ENCODE measurements at places on chromosomes 2 and 18.
A peak's percentile ranks its signal among the peaks of the same experiment; 100 is the strongest.

GRCh38 chr2:127638361-127639110 is 7.4 kb upstream of the GPR17 start:
- DNase-seq = no peak

DNA sequence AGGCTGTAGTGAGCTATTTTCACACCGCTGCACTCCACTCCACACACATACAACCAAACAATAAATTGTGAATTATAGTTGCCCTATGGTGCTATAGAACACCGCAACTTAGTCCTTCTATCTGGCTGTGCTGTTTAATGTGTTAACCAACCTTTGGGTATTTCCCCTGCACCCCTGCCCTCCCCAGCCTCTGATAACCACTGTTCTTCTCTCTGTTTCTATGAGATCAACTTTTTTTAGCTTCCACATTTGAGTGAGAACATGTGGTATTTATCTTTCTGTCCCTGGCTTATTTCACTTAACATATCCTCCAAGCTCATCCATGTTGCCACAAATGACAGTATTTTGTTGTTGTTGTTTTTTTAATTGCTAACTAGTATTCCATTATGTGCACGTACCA is 32.5 kb downstream of the TET3 start:
- DNase-seq = no peak

GRCh38 chr2:112686348-112687217 is 34.2 kb upstream of the NT5DC4 start:
- DNase-seq = no peak

GRCh38 chr2:175180701-175181103 is 808 bp downstream of the ATP5MC3 start:
- no peak for DNase-seq

DNA sequence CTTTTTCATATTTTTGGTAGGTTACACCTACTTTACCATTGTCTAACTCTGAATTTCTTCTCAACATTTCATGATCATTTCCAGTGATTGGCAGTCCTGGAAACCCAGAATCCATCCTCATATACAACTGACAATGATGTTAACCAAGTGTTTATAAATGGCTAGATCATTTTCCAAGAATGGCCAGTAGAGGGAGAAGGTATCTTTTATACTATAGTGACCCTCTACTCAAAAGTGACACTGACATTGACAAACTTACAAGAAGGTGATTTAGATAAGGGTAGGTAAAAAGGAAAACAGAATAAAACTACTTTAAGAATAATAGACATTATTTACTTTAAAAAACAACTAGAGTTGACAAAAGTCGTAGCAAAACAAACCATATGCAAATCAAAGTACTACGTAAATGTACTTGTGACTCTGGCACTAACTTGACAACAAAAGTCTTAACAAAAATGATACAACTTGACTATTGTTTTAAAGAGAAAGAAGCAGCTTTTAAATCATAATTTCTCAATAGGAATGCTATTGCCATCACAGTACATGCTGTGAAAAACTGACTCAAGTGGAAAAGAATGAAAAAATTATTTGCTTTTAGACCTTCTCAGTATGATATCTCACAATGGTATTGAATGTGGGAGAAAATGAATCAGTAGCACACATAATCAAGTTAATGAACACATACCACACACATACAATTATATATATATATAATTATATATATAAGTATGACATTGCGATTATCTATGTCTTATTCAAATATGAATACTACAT is 76.6 kb upstream of the GRB14 start:
- DNase-seq = no peak

DNA sequence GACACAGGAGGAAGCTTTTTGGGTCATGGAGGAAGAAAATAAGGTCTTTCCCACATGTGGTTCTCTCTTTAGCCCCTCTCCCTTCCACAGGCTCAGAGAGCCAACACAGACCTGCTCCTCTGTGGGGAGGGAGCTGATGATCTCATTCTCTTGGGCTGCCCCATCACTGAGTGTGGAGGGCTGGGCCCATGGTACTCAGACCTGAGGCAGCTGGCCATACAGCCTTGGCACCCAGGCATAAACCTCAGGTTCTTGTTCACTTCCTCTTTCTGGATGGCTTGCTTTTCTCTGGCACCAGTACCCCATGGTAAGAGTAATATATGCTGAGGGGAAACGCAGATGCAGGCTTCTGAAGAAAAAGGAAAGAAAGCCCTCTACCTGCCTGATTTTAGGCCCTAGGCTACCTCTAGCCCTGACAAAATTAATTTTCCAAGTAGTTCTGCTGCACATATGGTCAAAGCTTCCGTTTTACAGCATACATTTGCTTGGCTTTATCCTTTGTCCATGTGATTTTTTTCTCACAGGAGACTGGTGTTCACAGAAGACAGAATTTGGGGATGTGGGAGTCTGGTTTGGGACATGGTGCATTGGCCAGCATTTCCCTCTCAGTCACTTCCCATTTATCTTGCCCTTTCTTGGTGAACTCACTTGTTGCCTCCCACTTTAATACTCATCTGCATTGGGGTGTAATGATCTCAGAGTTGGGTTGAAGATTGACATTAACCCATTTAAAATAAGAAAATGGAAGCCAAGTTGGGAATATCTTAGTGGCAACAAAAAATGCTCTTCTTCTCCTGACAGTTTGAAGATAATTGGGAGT is 11.1 kb downstream of the DHRS9 start:
- no peak for DNase-seq

DNA sequence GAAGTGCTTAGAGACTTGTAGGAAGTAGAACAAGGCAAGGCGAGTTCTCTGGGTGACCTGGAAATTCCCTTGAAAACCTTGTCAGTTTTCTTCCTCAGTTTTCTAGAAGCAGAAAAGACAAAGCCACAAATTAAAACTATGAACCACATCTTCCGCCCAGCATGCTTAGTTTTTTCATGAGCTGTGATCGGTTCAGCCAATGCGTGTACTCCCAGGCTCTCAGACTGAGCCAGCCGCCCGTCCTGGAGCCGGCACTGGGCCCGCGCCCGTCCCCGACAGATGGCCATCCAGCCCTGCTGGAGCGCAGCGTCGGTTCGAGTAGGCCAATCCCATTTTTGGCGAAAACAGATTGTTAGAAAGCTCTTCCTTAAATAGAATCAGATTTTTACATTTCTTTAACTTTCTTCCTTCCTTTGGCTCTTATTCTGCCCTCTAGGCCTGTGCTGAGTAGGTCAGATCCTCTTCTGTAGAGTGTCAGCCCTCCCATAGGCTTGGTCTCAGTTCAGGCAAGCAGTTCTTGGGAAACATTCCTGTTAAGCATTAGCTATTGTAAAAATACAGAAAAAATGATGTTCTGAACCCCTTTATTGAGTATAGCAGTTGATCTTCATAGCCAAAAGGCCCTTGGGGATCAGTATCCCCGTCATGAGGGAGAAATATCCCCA is 112.5 kb downstream of the NCK2 start:
- no peak for DNase-seq

- DNase-seq = no peak
Measured at GRCh38 chr2:106638043-106638442, 150.9 kb downstream of the CD8B2 start.

DNA sequence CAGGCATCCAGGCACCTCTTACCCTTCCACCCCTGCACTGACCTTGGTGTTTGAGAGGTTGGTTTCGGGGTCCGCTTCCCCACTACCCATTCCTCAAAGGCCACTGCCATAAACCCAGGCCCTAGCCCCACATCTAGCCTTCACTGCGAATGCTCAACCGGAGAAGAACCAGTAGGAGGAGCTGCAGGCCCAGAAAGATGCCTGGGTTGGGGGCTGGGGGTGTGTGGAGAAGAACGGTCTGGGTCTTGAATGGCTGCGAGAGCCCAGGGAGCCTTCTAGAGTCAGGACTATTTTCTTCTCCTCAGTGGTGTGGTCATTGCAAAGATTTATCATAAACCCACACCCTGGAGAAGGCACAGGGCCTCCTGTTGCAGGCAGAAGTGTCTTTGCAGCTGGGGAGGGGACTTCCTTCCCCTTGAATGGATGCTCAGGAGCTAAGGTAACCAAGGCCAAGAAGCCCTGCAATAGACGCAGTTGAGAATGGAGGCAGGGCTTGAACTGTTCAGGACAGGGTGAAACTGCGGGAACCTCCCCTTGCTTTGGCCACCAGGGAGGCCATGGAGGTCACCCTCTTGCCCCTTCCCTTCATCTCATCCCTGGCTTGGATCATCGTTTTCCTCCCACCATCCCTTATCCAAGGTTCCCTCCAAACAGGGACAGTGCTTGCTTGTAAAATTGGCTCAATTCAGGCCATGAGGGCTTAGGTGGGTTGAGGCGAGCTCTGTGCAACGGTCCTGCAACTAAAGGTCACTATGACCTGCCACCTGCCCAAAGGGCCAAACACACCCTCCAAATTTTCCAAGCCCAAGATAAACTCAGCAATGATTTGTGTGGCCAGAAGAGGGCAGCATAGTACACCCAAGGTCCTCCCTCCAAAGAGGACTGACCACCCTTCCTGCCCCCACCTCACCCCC is 20.9 kb downstream of the THNSL2 start:
- DNase-seq = no peak

DNA sequence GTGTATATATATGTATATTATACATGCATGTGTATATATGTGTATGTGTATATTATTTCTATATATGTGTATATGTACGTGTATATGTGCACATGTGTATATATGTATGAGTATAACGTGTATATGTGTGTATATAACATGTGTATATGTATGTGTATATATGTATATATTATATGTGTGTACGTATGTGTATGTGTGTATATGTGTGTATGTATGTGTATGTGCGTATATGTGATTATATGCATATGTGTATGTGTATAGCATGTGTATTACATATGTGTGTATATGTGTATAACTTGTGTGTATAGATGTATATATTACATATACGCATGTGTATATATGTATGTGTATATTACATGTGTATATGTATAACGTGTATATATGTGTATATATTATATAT is 32.1 kb upstream of the ID2 start:
- no peak for DNase-seq

- DNase-seq = no peak
Measured at GRCh38 chr2:218904176-218904575, 23.5 kb downstream of the WNT10A start.

- DNase-seq = no peak
Measured at GRCh38 chr2:188701836-188702235, 272.3 kb upstream of the COL3A1 start.

DNA sequence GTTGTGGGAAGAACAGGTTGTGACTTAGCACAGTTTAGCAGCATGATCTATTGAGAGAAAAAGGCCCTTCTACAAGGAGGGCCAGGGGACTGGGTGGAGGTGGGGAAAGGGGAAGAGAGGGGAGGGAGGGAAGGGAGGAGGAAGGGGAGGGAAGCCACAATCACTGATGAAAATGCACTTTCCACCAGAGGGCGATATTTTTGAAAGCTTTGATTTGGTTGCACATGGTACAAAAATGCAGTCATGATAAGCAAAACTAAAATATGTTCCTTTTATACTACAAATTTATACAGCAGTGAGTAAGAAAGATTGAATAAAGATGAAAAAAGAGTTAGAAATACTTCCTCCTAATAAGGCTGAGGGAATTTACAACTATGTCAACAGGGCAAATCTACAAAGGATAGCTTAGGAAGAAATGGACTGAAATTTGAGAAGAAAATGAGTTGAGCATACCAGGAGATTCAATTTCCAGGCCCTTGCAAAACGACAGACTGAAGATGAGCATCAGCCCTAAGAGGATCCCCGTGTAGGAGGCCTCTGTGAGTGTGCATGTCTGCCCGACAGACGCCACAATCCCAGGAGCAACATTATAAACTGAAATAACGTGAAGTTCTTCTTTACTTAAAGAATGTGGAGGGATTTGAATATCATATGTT is 17.2 kb downstream of the SH3YL1 start:
- no peak for DNase-seq

- DNase-seq = no peak
Measured at GRCh38 chr2:240584486-240585031, 2.0 kb upstream of the CAPN10 start.

- DNase-seq = no peak
Measured at GRCh38 chr18:56606618-56607017, 31.8 kb downstream of the TXNL1 start.

GRCh38 chr2:240325016-240326007 is 110.2 kb upstream of the GPC1 start:
- DNase-seq = no peak

- no peak for DNase-seq
Measured at GRCh38 chr18:22378672-22379282, 38.9 kb downstream of the CTAGE1 start.

GRCh38 chr2:196500686-196501431 is 138.7 kb upstream of the CCDC150 start:
- DNase-seq = no peak

GRCh38 chr2:9135822-9136558 is 70.6 kb upstream of the ASAP2 start:
- no peak for DNase-seq

GRCh38 chr18:79413426-79413825 is 17.7 kb downstream of the NFATC1 start:
- DNase-seq = no peak

GRCh38 chr2:33051586-33052360 is 105.0 kb downstream of the LTBP1 start:
- no peak for DNase-seq

- no peak for DNase-seq
Measured at GRCh38 chr18:24322584-24323136, 75.0 kb downstream of the OSBPL1A start.

GRCh38 chr2:111068435-111069058 is 52.2 kb upstream of the BCL2L11 start:
- peak; percentile 13 for DNase-seq

DNA sequence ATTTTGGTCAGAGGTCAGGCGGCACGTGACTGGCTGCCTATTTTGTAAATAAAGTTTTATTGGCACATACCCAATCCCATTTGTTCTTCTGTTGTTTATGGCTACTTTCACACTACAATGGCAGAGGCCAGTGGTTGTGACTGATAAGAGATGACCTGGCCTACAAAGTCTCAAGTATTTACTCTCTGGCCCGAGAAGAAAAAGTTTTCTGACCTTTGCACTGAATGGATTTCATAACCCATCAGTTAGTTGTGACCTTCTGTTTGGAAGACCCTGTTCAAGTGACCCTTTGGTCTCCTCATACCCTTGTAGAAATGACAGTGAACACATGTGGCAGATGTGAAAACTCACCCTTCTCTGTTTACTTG is 121.4 kb upstream of the MGAT5 start:
- no peak for DNase-seq

DNA sequence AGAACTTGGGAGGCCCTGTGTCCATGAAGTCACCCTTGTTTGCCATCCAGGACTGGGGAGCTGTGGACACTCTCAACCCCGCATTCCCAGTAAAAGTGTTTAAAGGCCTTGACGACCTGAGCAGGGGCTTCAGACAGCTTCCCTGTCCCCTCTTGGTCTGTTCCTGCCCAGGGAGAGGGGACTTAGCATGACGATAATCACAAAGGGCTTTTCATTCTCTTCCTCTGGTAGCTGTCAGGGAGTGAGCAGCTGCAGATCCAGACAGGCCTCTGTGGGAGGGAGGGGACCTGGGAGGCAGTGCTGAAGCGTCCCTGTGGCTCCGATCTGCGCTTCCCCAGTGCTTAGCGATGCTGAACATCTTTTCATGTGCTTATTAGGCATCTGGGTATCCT is 77.8 kb upstream of the HS6ST1 start:
- DNase-seq = no peak

GRCh38 chr2:225761396-225761795 is 361.9 kb downstream of the NYAP2 start:
- no peak for DNase-seq

- DNase-seq = no peak
Measured at GRCh38 chr2:237324837-237325236, 89.1 kb downstream of the COL6A3 start.
